Dermis microvascular lymphatic vessel endothelial cell (primary cell): ENCODE measurements at places on chromosomes 11 and 22.
A peak's percentile ranks its signal among the peaks of the same experiment; 100 is the strongest.

- no peak for DNase-seq
Measured at GRCh38 chr11:116984589-116984988, 113.6 kb downstream of the SIK3 start.

DNA sequence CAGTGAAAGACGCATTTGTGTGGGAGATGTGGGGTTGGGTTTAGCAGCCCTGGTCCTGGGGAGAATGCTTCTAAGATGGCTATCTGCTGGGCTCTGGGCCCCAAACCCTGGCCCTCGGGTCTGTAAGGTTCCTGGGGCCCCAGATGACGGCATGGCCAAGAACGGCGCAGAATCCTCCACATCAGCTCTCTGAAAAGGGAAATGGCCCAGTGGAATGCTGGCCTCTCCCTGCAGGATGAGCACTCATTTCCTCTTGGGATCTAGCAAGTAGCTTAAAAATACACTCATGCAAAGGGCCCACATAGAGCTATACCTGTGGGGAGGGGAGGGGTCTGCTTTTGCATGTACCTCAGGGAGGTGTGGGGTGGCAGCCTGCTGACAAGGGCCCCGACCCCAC lies 37.5 kb upstream of the LINC01488 start:
- peak; percentile 62 for DNase-seq

DNA sequence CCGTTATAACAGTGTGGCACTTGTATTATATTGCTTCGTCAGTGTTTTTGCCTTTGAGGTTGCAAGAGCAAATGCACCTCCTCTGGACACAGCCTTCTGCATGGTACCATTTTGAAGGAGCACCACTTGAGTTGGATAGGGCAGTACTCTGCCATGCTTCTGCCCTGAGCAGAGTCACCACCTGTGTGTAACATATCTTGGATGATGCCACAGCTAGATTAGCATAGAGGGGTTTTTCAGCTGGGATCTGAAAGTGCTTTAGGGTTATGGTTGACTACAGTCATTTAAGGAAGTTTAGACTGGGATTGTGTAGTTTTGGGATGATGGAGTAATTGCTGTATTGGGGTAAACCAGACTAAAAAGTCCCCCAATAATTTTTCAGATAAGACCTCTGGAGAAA lies 78.8 kb downstream of the PPP6R3 start:
- no peak for DNase-seq

DNA sequence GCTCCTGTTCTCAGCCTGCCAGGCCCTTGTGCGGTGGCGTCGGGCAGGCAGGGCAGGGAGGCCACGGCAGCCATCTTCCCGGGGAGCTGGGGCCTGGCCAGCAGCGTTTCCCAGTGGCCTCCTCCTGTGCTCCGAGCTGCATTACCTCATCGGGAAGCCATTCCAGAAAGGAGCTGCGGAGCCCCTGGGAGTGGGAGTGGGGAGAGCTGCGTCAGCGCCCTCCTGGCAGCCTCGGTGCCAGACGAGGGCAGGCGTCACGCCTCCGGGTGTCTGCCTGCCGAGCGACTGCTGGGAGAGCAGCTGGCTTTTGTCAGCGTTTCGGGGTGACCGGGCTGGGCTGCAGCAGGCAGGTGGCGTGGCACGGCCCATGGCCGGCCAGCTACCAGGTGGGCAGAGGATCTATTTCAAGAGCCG lies 30.9 kb upstream of the WNT7B start:
- DNase-seq, result peak; percentile 85

DNA sequence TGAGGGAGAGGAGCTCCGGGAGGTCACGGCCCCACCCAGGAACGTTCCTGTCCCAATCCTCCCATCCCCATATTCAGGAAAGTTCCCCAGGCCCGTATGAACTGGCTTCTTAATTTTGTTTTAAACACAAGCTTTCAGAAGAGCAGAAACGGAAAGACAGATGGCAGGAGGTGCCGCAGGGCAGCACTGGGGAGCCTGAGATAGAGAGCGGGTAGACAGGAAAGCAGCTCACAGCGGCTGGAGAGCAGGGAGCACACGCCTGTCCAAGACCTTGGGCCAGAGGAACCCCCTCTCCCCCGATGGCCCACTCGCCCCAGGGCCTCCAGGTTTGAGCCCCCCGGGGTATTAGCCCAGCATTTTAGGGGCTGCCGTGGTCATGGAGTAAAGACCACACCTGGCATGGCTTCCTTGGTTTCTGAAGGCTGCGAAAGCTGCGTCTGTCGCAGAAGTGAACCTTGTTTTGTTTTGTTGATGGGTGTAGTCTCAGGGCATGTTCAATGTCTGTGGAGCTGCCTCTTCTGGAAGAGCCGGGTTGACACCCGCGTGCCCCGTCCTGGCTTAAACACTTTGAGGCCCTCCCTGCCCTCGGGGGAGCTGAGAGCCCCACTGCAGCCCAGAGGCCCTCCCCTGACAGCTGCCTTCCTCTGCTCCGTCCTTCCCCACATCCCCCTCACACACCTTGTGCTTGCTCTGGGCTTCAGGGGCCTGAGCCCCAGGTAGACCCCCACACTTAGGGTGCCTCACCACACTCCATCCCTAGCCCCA lies 17.9 kb upstream of the KCNQ1OT1 start:
- no peak for DNase-seq

DNA sequence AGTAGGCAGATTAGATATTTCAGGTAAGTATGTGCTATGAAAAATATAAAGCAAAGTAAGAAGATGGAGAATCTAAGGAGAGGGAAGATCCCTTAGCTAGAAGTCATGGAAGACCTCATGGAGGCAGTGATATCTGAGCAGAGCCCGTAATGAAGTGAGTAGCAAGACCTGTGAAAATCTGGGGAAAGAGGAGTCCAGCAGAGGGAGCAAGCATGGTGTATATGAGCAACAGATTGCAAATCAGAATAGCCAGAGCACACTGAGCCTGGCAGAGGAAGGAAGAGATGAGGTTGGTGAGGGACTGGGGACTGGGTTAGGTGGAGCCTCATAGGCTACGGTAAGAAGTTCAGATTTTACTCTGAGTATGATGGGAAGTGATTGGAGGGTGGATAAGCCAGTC lies 9.4 kb downstream of the LHFPL7 start:
- DNase-seq, result peak; percentile 48

GRCh38 chr22:43275545-43276317 lies 67.4 kb downstream of the SCUBE1 start:
- DNase-seq, result peak; percentile 64

DNA sequence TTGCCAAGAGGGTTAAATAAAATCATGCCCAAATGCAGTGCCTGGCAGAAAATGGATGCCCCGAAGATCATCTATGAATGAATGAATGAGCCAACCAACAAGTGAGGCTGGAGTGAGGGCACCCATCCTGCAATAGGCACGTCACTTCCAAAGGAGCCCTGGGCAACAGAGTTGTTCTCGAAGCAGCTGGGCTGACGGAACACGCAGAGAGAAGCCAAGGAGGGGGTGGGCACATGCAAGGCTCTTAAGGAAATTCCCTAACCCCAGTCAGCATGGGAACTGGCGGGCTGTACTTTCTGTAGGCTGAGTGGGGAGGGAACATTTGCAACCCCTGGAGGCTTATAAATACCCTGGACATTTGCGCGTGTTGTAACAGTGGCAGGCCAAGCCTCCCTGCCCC lies 11.6 kb upstream of the CHADL start:
- DNase-seq, result no peak

DNA sequence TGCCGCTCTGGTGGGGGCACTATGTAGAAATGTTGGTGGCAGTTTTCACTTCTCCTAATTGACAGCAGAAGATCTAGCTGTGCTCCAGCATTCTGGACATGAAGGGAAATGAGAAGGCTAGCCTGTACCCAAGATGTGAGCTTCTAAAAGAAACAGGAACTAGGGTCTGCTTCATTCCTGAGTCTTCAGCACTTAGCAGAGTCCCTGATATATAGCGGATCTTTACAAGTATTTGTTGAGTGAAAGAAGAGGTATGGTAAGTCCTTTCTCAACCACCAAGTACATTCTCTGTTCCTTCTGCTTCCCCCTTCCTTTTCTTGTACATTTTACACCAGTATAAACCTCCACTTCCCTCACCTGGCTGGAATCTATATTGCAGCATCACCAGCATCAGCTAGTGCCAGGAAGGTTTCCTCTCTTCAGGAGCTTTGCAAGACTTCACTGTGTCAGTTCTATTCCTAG lies 408.3 kb upstream of the CADM1 start:
- DNase-seq, result no peak

GRCh38 chr22:25770333-25770732 lies 28.3 kb downstream of the MYO18B start:
- no peak for DNase-seq

- DNase-seq, result no peak
Measured at GRCh38 chr22:46349681-46350080, 14.2 kb downstream of the TRMU start.

- DNase-seq, result no peak
Measured at GRCh38 chr11:57306940-57307565, 17.7 kb downstream of the TNKS1BP1 start.

DNA sequence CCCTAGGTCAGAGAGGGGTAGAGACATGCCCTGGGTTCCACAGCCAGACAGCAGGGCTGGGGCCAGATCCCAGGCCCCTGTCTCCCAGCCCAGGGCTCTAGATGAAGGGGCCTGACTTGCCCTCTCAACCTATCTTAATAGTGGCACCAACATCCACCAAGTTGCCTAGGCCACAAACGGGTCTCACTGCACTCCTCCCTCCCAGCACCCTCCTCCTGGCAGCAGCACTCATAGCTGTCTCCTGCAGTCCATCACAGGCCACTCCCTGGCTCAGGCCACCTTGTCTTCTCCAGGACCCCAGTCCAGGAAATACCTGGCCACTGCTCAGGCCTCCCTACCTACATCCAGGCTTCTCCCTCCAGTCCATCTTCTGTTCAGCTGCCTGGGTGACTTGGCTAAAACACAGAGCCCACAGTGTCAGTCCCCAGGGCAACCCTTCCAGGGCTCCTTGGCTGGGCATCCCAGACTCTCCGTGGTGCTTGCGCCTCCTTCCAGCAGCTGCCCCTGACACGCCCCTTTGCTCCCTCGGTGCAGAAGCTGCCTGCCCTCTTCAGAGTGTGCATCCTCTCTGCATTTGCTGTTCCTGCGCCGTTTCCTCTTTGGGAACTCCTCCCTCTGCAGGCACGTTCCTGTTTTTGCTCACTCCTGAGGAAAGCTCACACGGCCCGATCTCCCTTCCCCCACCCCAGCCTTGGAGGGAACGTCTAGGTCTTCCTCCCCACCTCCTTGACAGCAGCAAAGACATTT lies 40.5 kb downstream of the LRRC32 start:
- DNase-seq, result peak; percentile 72

DNA sequence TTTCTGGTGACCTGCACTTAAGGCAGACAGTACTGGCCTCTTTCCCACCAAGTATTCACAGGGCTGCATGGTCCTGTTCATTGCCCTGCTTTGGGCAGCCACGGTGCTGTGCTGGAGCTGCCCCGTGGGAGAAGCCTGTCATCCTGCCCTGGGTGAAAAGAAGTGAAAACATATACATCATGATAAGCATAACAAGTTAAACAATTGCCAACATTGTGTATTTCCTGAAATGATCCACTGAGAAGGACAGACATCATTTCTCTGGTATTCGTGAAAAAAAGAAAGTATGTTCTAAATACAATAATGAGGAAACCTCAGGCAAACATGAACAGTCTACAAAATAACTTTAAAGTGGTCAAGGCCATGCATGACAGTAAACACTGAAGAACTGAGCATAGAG lies 393.1 kb downstream of the TMEM135 start:
- DNase-seq, result peak; percentile 43

DNA sequence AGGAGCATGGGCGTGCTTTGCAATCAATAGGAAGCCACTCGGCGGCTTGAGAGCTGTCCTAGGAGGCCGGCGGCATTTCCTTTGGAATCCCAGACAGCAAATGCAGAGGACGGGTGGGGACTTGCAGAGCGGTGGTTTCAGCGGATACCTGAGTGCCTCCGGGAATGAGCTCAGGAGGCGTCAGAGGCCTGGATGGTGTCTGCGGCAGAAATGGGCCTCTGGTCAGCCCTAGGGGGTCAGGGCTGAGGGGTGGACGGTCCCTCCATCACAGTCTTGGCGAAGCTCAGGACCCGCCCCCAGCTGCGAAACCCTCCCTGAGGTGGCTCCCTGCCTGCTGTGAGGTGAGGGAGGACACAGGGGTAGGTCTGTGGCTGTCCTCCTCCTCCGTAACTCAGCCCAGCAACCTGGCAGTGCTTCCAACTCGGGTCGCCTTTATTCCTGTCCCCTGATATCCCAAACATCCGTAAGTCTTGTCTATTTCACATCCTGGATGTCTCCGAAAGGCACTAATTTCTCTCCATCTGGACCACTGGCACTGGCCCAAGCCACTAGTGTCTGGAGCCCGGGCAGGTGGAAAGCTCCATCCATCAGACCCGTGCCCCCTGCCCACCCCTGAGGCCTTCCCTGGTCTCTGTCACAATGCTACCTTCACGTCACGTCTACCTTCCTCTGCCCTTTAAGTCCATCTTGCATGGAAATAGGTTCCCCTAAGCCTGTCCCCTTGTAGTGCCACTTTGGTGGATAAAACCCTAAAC lies 686.6 kb downstream of the BRD1 start:
- DNase-seq, result no peak

DNA sequence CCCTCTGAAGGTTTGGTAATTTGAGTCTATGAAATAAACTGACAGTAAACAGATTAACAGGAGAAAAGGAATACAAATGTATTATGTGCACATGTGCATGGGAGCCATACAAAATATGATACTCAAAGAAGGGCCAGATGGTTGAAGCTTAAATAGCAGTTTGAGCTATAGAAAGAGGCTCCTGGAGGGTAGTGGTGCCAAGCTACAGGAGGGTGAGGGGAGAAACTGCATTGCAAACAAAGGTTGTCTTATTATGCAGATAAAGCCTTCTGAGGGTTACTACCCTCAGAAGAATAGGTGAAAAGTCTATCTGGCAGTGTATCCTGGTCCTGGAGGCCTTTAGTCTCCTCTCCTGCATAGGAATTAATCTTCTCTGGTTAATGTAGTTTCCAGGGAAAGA lies 267.3 kb upstream of the MPPED2 start:
- DNase-seq, result no peak

- DNase-seq, result no peak
Measured at GRCh38 chr11:12529793-12530192, 144.4 kb upstream of the TEAD1 start.

- no peak for DNase-seq
Measured at GRCh38 chr11:126146454-126147192, 64.8 kb downstream of the RPUSD4 start.
